ENCODE measurements at places on chromosomes 2 and 18. TPM values are rescaled to one million over a fixed set of nuclear protein-coding genes. Genes with fewer than 3 reads are reported as not detected.

Gene CRACDL
- 8.7 TPM for total RNA-seq

Gene DSC2
- under 0.01 TPM for total RNA-seq

Gene NEB
- 0.45 TPM for total RNA-seq

Gene POTEI
- 0.09 TPM for total RNA-seq

Gene PRPF40A
- total RNA-seq: 145 TPM

Gene TBR1
- total RNA-seq: under 0.01 TPM

Gene TTR
- not detected for total RNA-seq

Gene NYAP2
- total RNA-seq: not detected

Gene CCDC85A
- 11.2 TPM for total RNA-seq

Gene AP1S3
- 3.2 TPM for total RNA-seq

Gene GPR55
- total RNA-seq: not detected

Gene DCDC2C
- not detected for total RNA-seq

Gene ITGA4
- 22.4 TPM for total RNA-seq

Gene CPS1
- 7.2 TPM for total RNA-seq

Gene GCG
- total RNA-seq: not detected

Gene RAB27B
- total RNA-seq: 3.5 TPM

Gene EGR4
- not detected for total RNA-seq

Gene ZSWIM2
- not detected for total RNA-seq

Gene CFAP53
- 0.28 TPM for total RNA-seq
